ENCODE measurements at places on chromosomes 1 and 21. TPM values are rescaled to one million over a fixed set of nuclear protein-coding genes. Genes with fewer than 3 reads are reported as not detected.

HMCN1 gene
- 1.1 TPM for total RNA-seq

RPTN gene
- not detected for total RNA-seq

FCRL5 gene
- total RNA-seq, result not detected

PLEKHA6 gene
- 88.3 TPM for total RNA-seq

PDXK gene
- total RNA-seq, result 389 TPM

TTC39A gene
- total RNA-seq, result 15.9 TPM

PCBP3 gene
- total RNA-seq, result 11.9 TPM

FNDC5 gene
- total RNA-seq, result 56.1 TPM

TIMM17A gene
- total RNA-seq, result 61.3 TPM

TBX15 gene
- 2.0 TPM for total RNA-seq

CCSAP gene
- 65.0 TPM for total RNA-seq

AKR7A3 gene
- 3.5 TPM for total RNA-seq

PADI2 gene
- total RNA-seq, result 96.4 TPM

OR2T34 gene
- total RNA-seq, result not detected

GUCA2B gene
- not detected for total RNA-seq

KRTAP19-3 gene
- not detected for total RNA-seq

TMPRSS2 gene
- total RNA-seq, result not detected

AUNIP gene
- 2.6 TPM for total RNA-seq

UAP1 gene
- 27.3 TPM for total RNA-seq

CD247 gene
- total RNA-seq, result 3.4 TPM

SYT6 gene
- total RNA-seq, result 5.4 TPM

HS2ST1 gene
- total RNA-seq, result 37.2 TPM

BMP8B gene
- total RNA-seq, result 3.5 TPM

RAB7B gene
- total RNA-seq, result 2.2 TPM

ARHGEF10L gene
- total RNA-seq, result 39.9 TPM

PLCH2 gene
- 21.4 TPM for total RNA-seq

A3GALT2 gene
- total RNA-seq, result not detected

PMVK gene
- total RNA-seq, result 41.6 TPM

SKI gene
- 79.0 TPM for total RNA-seq

PADI4 gene
- 7.3 TPM for total RNA-seq

TRAF3IP3 gene
- total RNA-seq, result 2.0 TPM

TMEM269 gene
- total RNA-seq, result 0.43 TPM

HSPA6 gene
- total RNA-seq, result 10.2 TPM

IVL gene
- total RNA-seq, result not detected

GNG4 gene
- total RNA-seq, result 15.7 TPM

ERICH3 gene
- 29.9 TPM for total RNA-seq

PSMB2 gene
- total RNA-seq, result 38.6 TPM

NUDT4B gene
- 1.9 TPM for total RNA-seq

CLIC6 gene
- total RNA-seq, result not detected

KRTAP13-2 gene
- total RNA-seq, result not detected

LORICRIN gene
- total RNA-seq, result not detected

SPATA45 gene
- total RNA-seq, result not detected

SERPINC1 gene
- total RNA-seq, result not detected

NGF gene
- total RNA-seq, result 1.9 TPM

FCGR2B gene
- 1.2 TPM for total RNA-seq

FAM131C gene
- total RNA-seq, result 6.0 TPM
